ENCODE measurements at places on chromosomes 4 and X.
A peak's percentile ranks its signal among the peaks of the same experiment; 100 is the strongest.

DNA sequence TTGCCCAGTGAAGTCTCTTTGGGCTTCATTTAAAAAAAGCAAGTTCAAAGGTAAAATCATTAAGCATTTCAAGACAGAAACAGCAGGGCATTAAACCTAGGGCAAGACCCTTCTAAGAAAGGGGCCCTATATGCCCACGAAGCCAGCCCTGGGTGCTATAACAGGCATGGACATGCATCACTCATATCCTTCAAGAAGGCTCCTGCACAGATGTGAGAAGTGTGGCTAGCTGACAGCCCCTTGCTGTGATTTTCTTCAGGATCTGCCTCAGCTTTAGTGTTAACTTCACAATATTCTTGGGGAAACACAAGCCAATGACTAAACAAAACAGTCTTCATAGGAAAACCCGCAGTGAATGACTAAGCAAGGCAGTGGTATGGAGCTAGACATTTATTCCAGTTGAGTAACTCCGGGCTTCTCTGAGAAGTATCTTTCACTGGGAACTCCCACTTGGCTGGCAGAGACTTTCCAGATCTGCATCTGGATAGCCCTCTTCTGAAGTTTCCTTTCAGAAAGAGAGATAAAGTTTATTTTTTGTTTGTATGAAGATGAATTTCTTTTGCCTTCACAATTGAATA is 11.9 kb upstream of the MAOA start:
- peak; percentile 79 for DNase-seq

DNA sequence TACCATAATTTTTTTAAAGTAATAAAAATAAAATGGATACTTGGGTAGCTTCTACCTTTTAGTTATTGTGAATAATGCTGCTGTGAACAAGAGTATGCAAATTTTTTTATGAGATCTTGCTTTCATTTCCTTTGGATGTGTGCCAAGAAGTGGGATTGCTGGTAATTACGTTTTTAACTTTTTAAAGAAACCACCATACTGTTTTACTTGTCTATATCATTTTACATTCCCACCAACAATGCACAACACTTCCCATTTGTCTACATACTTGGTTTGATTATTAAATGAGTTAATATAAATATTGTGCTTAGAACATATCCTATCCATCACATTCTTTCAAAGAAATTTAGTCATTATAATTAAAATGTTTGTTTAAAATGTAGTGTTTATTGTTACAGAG is 3.9 kb upstream of the SULT1B1 start:
- DNase-seq, result no peak

GRCh38 chrX:150753357-150753756 is 60.2 kb downstream of the MTMR1 start:
- no peak for DNase-seq

DNA sequence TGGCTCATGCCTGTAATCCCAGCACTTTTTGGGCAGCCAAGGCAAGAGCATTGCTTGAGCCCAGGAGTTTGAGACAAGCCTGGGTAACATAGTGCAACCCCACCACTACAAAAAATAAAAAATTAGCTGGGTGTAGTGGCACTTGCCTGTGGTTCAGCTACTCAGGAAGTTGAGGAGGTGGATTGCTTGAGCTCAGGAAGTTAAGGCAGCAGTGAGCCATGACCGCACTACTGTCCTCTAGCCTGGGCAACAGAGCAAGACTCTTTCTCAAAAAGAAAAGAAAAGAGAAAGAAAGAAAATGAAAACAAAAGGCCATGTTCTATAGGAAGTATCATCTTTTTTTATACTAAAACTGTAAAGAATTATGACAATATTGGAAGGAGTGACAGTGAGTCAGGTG is 38.5 kb downstream of the NEK1 start:
- DNase-seq, result no peak

GRCh38 chrX:13754765-13755164 is 20.2 kb downstream of the OFD1 start:
- DNase-seq, result no peak

- peak; percentile 58 for DNase-seq
These were observed 15.0 kb downstream of the FNIP2 start for GRCh38 chr4:158783785-158784184.

- DNase-seq, result no peak
These were observed 528 bp upstream of the SLC25A4 start for GRCh38 chr4:185142564-185142911.

DNA sequence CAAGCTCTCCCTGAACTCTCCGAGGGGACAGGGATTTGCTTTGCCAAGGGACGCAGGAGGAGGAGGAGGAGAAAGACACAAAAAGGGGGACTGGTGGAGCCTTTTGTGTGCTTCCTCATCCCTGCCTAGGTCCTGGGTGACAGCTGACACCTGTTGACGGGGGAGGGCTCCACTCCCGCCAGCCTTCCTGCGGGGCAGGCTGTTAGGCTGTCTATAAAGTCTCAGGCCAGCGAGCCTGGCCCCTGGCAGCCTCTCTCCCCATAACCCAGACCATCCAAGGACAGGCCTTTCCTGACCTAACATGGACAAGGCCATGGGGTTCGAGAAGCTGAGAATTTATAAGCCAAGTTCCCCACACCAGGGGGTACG is 832 bp upstream of the EVC2 start:
- no peak for DNase-seq

DNA sequence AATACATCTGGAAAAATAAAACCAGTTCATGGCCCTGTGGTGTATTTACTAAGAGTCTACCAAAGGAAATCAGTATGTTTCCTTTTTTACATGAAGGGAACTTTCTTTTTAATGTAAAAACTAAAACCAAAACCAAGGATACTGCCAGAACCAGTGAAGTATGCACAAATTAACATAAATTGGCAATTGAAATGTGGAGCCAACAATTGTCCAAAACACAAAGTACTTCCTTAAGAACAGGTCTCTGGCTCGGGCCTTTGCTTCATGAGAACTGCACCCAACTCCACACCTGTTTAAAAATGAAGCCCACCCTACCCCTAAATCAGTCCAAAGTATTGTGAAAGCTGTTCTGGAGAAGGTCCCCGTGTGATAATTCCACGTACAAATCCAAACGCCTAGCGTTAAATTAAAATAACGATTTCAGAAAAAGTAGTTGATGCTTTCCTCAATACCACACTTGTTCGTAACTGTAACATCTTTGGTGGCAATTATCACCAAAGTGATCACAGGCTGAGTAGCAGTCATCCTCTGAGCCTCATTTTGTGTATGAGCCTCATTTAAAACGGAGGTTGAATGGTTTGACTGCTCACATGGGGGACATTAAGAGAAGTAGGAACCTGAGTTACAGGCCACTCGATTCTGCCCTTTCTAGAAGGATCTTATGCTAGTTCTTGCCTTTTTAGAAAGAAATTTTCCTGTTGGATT is 93.0 kb downstream of the GEMIN8 start:
- no peak for DNase-seq

- no peak for DNase-seq
These were observed 872 bp downstream of the G6PD start for GRCh38 chrX:154545673-154546274.

DNA sequence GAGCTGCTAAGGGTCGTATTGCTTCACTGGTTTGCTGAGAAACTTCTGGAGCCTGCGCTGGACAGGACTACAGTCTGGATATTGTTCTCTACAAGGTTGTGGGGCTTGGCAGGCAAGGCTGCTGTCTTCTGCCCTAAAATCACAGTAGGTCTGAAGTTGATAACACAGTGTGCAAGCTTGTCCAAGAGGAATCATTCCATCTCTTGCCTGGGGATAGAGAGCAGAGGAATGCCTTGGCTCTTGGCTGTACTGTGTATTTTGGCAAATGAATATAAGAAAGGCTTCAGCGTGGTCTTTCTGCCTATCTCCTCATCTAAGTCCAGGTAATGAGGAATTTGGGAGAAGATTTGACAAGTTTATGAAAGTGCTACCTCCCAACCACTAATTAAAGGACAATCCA is 9.4 kb upstream of the RASL11B start:
- peak; percentile 20 for DNase-seq

- no peak for DNase-seq
These were observed 70.1 kb downstream of the NBDY start for GRCh38 chrX:56798866-56799758.

GRCh38 chr4:189117426-189117825 is 823.2 kb upstream of the FRG1 start:
- peak; percentile 11 for DNase-seq

DNA sequence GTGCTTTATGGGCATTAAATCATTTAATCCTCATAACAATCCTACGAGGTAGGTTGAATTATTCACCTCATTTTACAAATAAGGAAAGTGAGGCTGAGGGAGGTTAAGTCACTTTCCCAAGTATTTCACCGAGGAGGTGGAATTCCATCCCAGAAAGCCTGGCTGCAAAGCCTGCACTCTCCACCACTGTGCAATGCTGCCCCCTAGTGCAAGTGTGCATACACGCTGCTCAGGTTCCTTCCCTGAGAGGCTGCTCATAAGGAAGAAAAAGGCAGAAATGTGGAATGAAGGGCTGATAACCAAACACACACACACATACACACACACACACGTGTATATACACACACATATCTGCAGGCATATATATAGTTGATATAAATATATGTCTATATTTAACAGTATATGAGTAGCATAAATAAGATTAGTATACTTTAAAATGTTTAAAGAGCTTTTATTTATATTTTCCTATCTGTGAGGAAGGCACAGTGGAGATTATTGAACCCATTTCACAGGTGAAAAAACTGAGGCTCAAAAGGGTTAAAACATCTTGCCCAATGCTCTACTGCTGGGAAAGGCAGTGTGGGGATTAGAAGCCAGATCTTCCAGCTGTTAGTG is 714.5 kb upstream of the TENM3 start:
- DNase-seq, result peak; percentile 77

DNA sequence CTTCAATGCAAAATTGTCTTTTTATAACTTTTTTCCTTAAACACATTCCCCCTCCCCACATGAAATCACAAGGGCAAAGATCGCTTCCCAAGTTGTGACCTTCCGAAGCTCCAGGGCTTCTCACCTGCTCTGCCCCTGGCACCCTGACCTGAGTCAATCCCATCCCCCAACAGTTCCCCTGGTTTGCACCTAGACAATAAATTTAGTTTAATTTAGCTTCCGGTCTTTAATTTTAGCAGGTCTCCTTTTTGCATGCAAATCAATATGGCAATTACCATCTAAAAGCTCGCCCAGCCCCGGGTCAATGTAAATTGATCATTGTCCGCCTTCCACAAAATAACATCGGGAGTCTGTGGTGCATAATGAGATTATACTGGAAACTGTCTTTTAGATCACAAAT is 6.8 kb downstream of the BCOR start:
- no peak for DNase-seq

DNA sequence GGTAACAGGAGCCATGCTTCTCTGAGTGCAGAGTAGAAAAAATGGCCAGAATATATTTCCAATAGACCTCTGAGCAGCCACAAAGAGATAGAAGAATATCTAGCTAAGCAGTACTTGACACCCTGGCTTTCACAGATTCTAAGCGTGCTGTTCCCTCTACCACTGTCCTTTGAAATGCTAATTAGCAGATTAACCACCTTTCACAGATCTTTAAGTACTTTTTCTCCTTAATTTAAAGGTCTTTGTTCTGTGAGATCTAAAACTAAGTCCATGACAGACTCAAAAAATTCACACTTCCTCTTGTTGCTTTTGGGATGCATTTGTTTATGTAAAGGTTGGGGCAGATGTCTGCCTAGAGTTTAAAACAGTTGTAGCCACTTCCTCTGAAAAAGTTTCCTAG is 28.3 kb upstream of the MAGEC2 start:
- DNase-seq, result no peak

GRCh38 chr4:143558823-143559756 is 45.6 kb downstream of the SMARCA5 start:
- peak; percentile 57 for DNase-seq

GRCh38 chr4:128287141-128287870 is at the start of gene PGRMC2:
Gene PGRMC2 (minus strand): TSS chr4:128287813. CDS start chr4:128287790, 23 bp downstream.
- peak; percentile 53 for DNase-seq

GRCh38 chr4:180913750-180914149 is 1329.5 kb upstream of the TENM3 start:
- DNase-seq, result peak; percentile 47

GRCh38 chr4:47213971-47214370 is 182.6 kb downstream of the GABRB1 start:
- DNase-seq, result peak; percentile 93

DNA sequence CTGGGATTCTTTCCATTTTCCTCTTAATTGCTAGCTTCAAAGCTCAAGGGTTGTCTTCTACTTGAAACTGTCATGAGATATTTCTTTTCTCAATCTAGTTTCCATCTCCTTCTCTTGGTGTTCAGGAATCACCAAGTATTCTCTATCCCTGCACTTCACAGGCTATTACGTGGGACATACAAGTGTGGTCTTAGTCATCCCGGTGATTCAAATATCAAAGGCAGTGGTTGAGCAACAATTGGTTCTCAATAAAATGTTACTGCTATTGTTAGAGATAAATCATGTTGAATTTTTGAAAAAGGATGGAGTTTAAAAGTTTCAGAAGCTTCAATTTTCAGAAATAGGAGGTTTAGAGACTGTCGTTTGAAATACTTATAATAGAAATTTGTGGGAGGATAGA is 812.9 kb downstream of the FSTL5 start:
- DNase-seq, result no peak

GRCh38 chrX:134580907-134581306 is 77.4 kb downstream of the PLAC1 start:
- peak; percentile 79 for DNase-seq

DNA sequence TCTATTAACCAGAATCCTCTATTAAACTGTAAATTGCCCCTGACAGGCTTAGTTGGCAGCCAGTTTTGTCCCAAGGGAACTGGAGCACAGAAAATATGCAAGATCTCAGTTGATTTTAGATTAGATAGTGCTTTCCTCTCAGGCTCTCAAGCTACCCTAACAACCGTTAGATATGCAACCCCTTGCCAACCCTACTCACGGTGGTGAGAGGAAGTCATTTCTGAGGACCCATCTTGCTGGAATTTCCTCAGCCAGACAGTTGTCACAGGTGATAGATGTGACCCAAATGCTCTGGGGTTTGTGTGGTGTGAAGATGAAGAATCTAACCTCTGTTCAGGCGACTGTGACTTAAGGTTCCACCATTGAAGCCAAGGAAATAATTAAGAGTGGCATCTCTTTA is 447.1 kb downstream of the MID1IP1 start:
- no peak for DNase-seq

DNA sequence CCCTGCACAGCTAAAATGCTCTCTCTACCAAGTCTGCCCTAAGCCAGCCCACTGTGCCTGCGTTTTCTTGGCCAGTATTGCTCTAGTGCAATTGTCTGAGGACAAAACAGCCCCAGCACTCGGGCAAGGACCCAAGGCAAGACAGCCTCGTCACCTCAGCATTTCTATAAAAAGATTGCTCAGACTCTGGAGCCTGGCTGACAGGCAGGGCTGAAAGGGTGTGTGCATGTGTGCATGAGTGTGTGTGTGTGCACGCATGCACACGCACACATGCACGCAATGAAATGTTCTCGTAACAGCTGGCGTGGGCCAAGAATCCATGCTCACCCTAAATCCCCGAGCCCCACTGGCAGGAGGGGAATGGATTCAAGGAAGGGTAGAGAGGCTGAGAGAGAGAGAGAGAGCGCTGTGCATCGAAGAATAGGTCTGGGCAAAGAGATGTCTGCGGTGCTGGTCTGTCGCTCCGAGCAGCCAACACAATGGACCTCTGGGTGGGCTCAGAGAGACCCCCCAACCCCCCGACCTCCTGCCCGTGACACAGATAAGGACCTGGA is 579.2 kb downstream of the BCOR start:
- DNase-seq, result peak; percentile 9

- DNase-seq, result no peak
These were observed 27.3 kb downstream of the WDR1 start for GRCh38 chr4:10089346-10089745.

All from fibroblast of skin of scalp (primary cell).